ENCODE measurements at places on chromosomes 4 and X. TPM values are rescaled to one million over a fixed set of nuclear protein-coding genes. Genes with fewer than 3 reads are reported as not detected.

Gene ARHGAP4
- 7.0 TPM for total RNA-seq

Gene CCDC149
- total RNA-seq: 2.8 TPM

Gene SYN1
- 0.33 TPM for total RNA-seq

Gene ADH1B
- not detected for total RNA-seq

Gene NIPAL1
- total RNA-seq: 13.0 TPM

Gene NSUN7
- 1.5 TPM for total RNA-seq

Gene NDNF
- not detected for total RNA-seq

Measured in airway epithelial cell (primary cell).